Activated CD4-positive, alpha-beta T cell treated with anti-CD3 and anti-CD28 coated beads for 36 hours (primary cell): ENCODE measurements at places on chromosomes 5 and 9.

GRCh38 chr9:11962327-11962726, 730.9 kb upstream of the TYRP1 start:
- H3K27ac ChIP-seq = no peak overlapping the region
- H3K4me3 ChIP-seq = no peak overlapping the region
- no peak for DNase-seq
- no peaks in the 10 kb centered on the region for H3K36me3 ChIP-seq
- H3K4me1 ChIP-seq = no peaks in the 10 kb centered on the region

GRCh38 chr9:2263665-2264064, 248.5 kb downstream of the SMARCA2 start:
- H3K4me1 ChIP-seq = peaks cover 7% of the 10 kb centered on the region
- H3K36me3 ChIP-seq = no peaks in the 10 kb centered on the region
- H3K4me3 ChIP-seq = no peak overlapping the region
- no peak for DNase-seq
- peaks cover 3% of the 10 kb centered on the region for H3K27me3 ChIP-seq

DNA sequence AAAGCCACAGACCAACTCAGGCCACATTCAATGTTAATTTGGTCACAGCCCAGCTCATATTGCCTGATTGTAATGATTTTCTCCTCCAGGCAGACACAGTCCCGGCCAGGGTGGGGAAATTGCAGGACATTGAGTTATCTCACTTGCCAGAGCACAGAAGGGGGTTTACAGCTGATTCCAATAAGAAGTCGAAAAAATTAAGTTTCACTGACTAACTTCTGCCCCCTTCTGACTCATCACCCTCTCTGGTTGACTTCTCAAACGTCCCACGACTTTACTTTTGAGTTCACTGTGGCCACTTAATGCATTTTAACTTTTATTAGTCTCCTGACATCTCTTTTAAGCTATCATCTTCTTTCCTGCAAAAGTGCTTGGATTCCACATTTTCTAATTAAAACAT, 321.4 kb upstream of the WWC1 start:
- H3K4me3 ChIP-seq = no peak overlapping the region
- no peaks in the 10 kb centered on the region for H3K27me3 ChIP-seq
- H3K27ac ChIP-seq = no peak overlapping the region
- no peaks in the 10 kb centered on the region for H3K4me1 ChIP-seq

- no peaks in the 10 kb centered on the region for H3K36me3 ChIP-seq
- H3K4me3 ChIP-seq = no peak overlapping the region
- no peaks in the 10 kb centered on the region for H3K4me1 ChIP-seq
- peaks cover 9% of the 10 kb centered on the region for H3K27me3 ChIP-seq
These were observed 14.5 kb upstream of the FAM170A start for GRCh38 chr5:119614838-119615237.

DNA sequence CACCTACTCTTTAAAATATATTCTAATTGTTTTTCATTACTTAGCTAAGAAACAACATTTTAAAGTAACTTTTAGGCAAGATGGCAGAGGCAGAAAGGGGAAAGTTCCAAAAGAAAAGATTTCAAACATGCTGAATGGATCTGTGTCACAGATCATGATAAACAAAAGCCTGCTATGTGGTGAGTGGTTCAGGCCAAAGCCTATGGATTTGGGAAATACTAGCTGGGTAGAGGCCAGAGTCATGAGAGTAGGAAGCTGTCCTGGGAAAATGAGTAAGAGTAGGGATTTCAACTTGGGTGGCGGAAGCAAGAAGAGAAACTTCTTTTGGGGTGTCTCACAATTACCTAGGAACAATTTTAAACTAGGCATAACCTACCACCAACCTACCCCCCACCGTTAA, 68.7 kb upstream of the GRHPR start:
- no peaks in the 10 kb centered on the region for H3K4me1 ChIP-seq
- no peaks in the 10 kb centered on the region for H3K27me3 ChIP-seq
- DNase-seq = no peak

GRCh38 chr9:14144215-14144614, 169.7 kb downstream of the NFIB start:
- no peak for DNase-seq
- no peaks in the 10 kb centered on the region for H3K4me1 ChIP-seq
- no peaks in the 10 kb centered on the region for H3K27me3 ChIP-seq
- no peak overlapping the region for H3K27ac ChIP-seq
- no peaks in the 10 kb centered on the region for H3K36me3 ChIP-seq
- no peak overlapping the region for H3K4me3 ChIP-seq

GRCh38 chr9:13354733-13355132, 75.2 kb upstream of the MPDZ start:
- no peak overlapping the region for H3K4me3 ChIP-seq
- no peaks in the 10 kb centered on the region for H3K36me3 ChIP-seq
- H3K27ac ChIP-seq = no peak overlapping the region
- no peaks in the 10 kb centered on the region for H3K4me1 ChIP-seq
- DNase-seq = no peak
- H3K27me3 ChIP-seq = no peaks in the 10 kb centered on the region

- peaks cover 48% of the 10 kb centered on the region for H3K4me1 ChIP-seq
- peaks cover 30% of the 10 kb centered on the region for H3K36me3 ChIP-seq
- no peak overlapping the region for H3K4me3 ChIP-seq
- no peak for DNase-seq
- no peak overlapping the region for H3K27ac ChIP-seq
These were observed 38.5 kb downstream of the RIC1 start for GRCh38 chr9:5667391-5667790.

- H3K4me1 ChIP-seq = no peaks in the 10 kb centered on the region
- DNase-seq = no peak
- H3K27ac ChIP-seq = no peak overlapping the region
- H3K27me3 ChIP-seq = peaks cover 1% of the 10 kb centered on the region
- H3K36me3 ChIP-seq = no peaks in the 10 kb centered on the region
- no peak overlapping the region for H3K4me3 ChIP-seq
These were observed 82.6 kb upstream of the LMX1B start for GRCh38 chr9:126531035-126531571.
